HFFc6 (cell line): ENCODE measurements at places on chromosomes 12 and 14. TPM values are rescaled to one million over a fixed set of nuclear protein-coding genes. Genes with fewer than 3 reads are reported as not detected.

IRAK3 gene
- total RNA-seq, result 0.72 to 3.7 TPM (median 1.0 TPM) in 3 replicates

RAB2B gene
- 22.4 to 22.9 TPM (median 22.7 TPM) in 3 replicates for total RNA-seq

EMP1 gene
- total RNA-seq, result 195 to 368 TPM (median 199 TPM) in 3 replicates

CLMN gene
- total RNA-seq, result not detected in 3 replicates

KRT80 gene
- total RNA-seq, result 3.0 to 4.6 TPM (median 3.4 TPM) in 3 replicates

DNA sequence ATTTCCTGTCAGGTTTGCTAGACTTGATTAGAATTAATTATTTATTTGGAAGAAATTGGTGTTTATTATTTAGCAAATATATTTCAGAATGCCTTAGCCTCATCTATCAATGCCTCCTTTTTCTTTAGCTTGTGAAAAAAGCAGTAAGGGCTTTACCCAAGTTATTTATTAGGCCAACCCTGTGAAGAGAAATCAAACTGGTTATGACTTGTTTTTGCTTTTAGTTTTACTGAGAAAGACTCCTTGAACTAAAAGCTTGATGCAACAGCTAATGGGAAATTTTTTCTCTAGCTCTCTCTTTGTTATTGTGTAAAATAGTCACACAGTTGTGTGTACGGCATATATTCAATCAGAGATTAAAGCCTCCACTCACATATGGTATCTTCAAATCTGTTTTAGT is 306.8 kb downstream of the DIO2 start:
- H3K36me3 ChIP-seq, result no peaks in the 10 kb centered on the region; the same call in 1 of the 2 replicates
- H3K4me1 ChIP-seq, result no peaks in the 10 kb centered on the region
- no peak overlapping the region for H3K27ac ChIP-seq
- DNase-seq, result no peak
- no peaks in the 10 kb centered on the region for H3K27me3 ChIP-seq
- H3K4me3 ChIP-seq, result no peak overlapping the region

- no peak for DNase-seq
- no peak overlapping the region for H3K27ac ChIP-seq
- H3K4me3 ChIP-seq, result no peak overlapping the region
- H3K36me3 ChIP-seq, result no peaks in the 10 kb centered on the region
- H3K4me1 ChIP-seq, result no peaks in the 10 kb centered on the region
These were observed 2.6 kb downstream of the TMTC1 start for GRCh38 chr12:29781188-29781587.

- H3K4me3 ChIP-seq, result peak overlapping the region; percentile 42; the same call in 1 of the 2 replicates
- no peaks in the 10 kb centered on the region; the same call in 1 of the 2 replicates for H3K27me3 ChIP-seq
- no peaks in the 10 kb centered on the region for H3K36me3 ChIP-seq
- peaks cover 36% of the 10 kb centered on the region for H3K4me1 ChIP-seq
These were observed 67.0 kb upstream of the MAX start for GRCh38 chr14:65169351-65169750.

DNA sequence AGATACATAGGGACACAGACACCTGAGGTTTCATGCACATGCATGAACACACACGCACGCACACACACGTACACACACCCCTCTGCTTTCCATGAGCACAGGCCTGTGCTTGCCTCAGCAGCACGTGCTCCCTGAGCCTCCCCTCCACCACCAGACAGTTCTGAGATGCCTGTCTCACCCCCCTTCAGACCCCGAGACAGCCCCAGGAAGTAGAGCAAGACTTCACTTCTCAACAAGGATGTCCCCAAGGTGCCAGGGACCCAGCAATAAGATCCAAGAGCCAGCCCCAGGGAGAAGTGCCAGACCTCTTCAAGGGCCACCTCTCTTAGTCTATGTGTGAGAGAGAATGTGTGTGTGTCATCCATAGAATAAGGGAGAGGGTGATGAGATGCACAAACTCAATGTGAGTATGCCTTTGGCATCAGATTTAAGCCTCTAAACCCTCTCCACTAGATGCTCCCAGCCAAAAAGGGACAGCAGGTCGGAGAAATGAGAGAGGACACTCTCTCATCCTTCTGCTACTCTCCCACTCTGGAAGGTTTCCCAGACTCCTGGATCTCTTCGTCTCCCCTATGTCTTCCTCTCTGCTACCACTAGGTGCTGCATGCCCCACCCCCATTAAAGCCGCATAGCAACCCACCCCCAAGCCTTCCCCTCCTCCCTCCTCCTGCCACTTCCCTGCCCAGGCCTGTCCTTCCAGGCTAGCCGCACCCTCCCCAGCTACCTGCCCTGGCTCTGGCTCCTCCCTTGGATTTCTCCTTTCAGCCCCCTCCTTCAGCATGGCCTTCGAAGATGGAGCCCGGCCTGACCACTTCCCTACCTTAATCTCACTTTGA is 7.7 kb downstream of the RARG start:
- H3K36me3 ChIP-seq, result peaks cover 4% of the 10 kb centered on the region; the same call in 1 of the 2 replicates
- DNase-seq, result no peak
- peak overlapping the region; percentile 90 for H3K27ac ChIP-seq

DNA sequence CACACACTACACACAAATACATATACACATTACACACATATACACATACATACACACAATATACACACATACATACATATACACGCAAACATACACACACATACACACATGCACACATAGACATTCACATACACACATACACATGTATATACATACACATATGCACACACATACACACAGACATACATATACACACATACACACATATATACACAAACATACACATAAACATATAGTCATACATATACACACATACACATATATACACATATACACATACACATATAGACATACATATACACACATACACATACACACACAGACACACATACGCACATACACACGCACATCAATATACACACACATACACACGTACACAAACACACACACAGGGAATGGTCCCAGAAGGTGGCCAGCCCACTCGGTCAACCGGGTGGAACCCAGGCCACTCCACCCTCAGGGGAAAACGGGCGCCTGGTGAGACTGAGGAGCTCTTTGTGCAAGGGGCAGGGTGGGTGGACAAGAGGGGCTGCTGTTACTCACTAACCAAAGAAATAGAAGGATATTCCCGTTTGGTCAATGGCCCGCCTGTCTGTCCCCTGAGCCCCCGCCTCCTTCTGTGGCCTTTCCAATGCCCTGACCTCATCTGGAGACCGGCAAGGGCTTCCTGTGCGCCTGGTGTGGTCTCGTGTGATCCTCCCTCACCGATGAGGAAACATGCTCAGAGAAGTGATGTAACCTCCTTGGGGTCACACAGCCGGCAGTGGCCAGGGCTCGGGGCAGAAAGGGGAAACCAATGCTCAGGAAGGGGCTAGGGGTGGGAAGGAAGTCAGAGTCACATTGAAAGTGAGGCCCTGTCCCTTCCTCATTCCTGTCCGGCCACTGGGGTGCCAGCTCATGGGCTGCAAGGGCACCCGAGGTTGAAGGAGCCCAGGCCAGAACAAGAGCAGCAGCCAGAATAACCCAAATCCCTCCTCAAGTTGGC is 5.3 kb downstream of the TRPV4 start:
- H3K4me1 ChIP-seq, result no peaks in the 10 kb centered on the region
- H3K27me3 ChIP-seq, result peaks cover 4% of the 10 kb centered on the region; the same call in 1 of the 2 replicates
- no peak for DNase-seq
- no peaks in the 10 kb centered on the region for H3K36me3 ChIP-seq

GRCh38 chr14:65242732-65243134 is 140.4 kb upstream of the MAX start:
- H3K4me1 ChIP-seq, result peaks cover 29% of the 10 kb centered on the region
- peaks cover 2% of the 10 kb centered on the region for H3K27me3 ChIP-seq
- no peak overlapping the region for H3K27ac ChIP-seq

- peaks cover 16% of the 10 kb centered on the region for H3K27me3 ChIP-seq
- no peaks in the 10 kb centered on the region for H3K4me1 ChIP-seq
- H3K27ac ChIP-seq, result no peak overlapping the region
These were observed 29.0 kb upstream of the SMOC1 start for GRCh38 chr14:69850086-69850735.

- H3K4me3 ChIP-seq, result no peak overlapping the region
- no peak for DNase-seq
- H3K27me3 ChIP-seq, result peaks cover 9% of the 10 kb centered on the region
- H3K4me1 ChIP-seq, result peaks cover 10% of the 10 kb centered on the region; the same call in 1 of the 2 replicates
These were observed 3.4 kb downstream of the SLC22A17 start for GRCh38 chr14:23349156-23349845.

DNA sequence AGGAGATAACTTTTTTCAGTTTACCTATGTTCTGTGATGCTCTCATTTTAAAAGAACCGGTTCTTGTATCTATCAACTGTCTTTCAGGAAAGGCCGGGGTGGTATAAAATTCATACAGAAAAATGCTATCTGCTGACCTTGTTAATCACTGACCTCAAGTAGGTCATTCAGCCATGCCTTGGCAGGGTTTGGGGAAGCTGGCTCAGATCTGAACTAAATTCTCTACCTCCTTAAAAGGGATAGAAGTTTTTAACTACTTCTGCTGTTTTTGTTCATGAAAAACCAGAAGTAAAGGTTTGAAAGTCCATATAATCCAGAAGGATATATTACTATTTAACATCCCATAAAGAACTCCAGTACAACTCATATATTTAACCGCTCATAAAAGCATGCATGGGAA is 10.1 kb downstream of the MYRFL start:
- no peak overlapping the region for H3K4me3 ChIP-seq
- H3K27me3 ChIP-seq, result peaks cover 12% of the 10 kb centered on the region
- no peaks in the 10 kb centered on the region for H3K4me1 ChIP-seq
- H3K36me3 ChIP-seq, result no peaks in the 10 kb centered on the region
- no peak overlapping the region for H3K27ac ChIP-seq

- H3K27me3 ChIP-seq, result no peaks in the 10 kb centered on the region
- H3K4me1 ChIP-seq, result peaks cover 5% of the 10 kb centered on the region; the same call in 1 of the 2 replicates
- no peak overlapping the region for H3K27ac ChIP-seq
- no peak for DNase-seq
These were observed 128.7 kb upstream of the GARIN2 start for GRCh38 chr14:67060546-67060945.

- peaks cover 5% of the 10 kb centered on the region for H3K27me3 ChIP-seq
- H3K27ac ChIP-seq, result no peak overlapping the region
- H3K36me3 ChIP-seq, result no peaks in the 10 kb centered on the region
These were observed 170.7 kb downstream of the ESRRB start for GRCh38 chr14:76546426-76547221.

DNA sequence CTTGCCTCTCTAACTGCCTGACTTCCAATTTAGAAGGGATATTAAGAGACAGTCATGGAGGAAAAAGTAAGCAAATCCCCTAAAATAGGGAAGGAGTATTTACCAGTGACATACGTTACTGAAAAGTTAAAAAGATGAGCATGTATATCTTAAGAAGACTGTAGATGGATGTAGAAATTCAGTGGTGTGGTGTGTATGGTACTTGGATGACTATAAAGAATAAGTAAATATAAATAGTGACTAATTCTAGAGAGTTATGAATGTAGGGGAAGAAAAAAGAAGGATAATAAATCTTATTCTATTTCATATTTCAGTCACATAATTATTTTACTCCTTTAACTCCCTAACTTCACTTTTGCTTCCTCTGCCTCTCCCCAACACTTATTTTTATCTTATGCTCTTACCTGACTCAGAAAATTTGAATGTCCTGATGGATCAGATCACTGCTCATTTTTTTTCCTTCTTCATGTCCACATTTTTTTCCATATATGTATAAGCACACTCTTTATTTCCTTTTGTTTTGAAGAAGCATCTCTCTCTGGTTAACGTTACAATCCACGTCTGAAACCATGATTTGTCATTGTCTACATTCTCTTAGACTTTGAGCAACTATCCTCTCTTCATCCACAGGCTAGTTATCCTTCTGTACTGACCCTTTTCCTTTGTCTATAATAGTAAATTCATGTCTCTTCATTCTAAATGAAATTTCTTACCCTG is 422.7 kb upstream of the SYT1 start:
- peaks cover 16% of the 10 kb centered on the region for H3K4me1 ChIP-seq
- no peaks in the 10 kb centered on the region for H3K36me3 ChIP-seq
- no peak for DNase-seq
- peak overlapping the region; percentile 65 for H3K4me3 ChIP-seq
- H3K27me3 ChIP-seq, result peaks cover 4% of the 10 kb centered on the region; the same call in 1 of the 2 replicates

- peaks cover 19% of the 10 kb centered on the region for H3K36me3 ChIP-seq
- H3K27me3 ChIP-seq, result peaks cover 3% of the 10 kb centered on the region
- H3K4me1 ChIP-seq, result peaks cover 70% of the 10 kb centered on the region
- peak overlapping the region; percentile 97 for H3K27ac ChIP-seq
- peak overlapping the region; percentile 78 for H3K4me3 ChIP-seq
These were observed 18.0 kb upstream of the APPL2 start for GRCh38 chr12:105253866-105254513.

DNA sequence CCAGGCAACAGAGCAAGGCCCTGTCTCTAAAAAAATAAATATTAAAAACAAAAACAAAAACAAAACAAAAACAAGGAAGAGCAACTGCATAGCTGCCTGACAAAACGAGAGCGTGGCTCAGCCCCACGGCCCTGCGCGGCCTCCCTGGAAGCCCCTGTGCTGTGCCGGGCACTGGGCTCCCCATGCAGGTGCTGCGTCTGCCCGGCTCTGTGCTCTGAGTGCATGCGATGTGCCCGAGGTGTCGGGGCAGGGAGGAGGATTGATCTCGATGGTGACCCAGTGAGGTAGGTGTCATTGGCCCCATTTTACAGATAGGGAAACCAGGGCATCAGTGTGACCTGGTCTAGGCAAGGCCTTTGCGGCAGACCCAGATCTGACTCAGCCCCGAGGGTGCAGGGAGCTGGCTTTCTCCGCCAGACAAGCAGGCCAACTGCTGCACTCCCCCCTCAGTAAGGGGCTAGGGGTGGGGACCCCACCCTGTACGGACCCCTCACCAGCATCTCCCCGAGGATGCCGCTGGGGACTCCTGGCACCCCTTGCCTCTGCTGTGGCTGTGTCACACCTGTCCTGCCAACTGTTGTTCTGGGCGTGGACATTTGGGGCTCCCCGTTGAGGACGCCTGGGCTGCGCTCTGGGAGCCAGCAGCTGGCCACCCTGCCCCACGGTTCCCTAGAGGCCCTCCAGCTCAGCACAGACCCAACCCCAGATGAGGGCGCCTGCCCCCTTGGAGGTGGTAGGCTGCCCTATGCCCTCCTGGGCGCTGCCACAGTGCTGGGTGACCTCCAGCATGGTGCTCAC is 15.3 kb downstream of the GPR132 start:
- H3K36me3 ChIP-seq, result no peaks in the 10 kb centered on the region
- DNase-seq, result no peak
- H3K4me3 ChIP-seq, result no peak overlapping the region

DNA sequence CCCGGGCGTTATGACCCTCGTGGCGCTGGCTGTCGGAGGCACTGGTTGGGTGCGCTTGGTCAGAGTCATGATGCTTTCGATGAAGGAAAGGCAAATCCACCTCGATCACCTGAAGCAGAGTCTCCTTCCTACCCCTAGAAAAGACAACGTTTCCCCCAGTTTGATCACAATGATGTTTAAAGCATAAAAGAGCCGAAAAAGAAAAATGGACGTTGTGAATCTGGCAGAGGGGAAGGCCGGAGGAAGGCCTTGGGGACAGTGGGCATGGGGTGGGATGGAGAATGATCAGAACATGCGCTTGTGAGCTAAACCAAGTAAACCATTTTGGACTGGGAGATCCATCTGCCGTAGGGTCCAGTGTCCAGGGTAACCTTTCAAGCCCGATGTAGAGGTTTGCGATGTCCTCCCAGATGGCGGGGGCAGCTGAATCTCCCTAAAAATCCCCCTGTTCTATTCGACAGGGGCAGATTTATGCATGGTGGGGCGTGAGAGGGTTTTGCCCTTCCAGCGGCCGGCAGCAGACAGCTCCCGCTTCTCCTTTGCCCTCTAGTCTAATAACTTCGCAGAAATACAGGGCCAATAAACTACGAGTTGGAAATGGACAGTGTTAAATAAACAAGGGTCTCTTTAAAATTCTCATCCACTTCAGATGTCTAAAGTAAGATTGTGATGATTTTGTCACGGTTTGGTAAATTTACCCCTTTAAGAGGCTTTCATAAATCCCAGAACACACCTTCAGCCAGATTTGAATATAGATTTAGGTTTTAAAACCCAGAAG is 2.3 kb upstream of the OTX2 start:
- H3K36me3 ChIP-seq, result peaks cover 7% of the 10 kb centered on the region
- H3K27me3 ChIP-seq, result peaks cover 46% of the 10 kb centered on the region
- H3K27ac ChIP-seq, result no peak overlapping the region
- H3K4me1 ChIP-seq, result no peaks in the 10 kb centered on the region
- DNase-seq, result no peak
